ENCODE measurements at places on chromosomes 1 and 21. TPM values are rescaled to one million over a fixed set of nuclear protein-coding genes. Genes with fewer than 3 reads are reported as not detected.

DNA sequence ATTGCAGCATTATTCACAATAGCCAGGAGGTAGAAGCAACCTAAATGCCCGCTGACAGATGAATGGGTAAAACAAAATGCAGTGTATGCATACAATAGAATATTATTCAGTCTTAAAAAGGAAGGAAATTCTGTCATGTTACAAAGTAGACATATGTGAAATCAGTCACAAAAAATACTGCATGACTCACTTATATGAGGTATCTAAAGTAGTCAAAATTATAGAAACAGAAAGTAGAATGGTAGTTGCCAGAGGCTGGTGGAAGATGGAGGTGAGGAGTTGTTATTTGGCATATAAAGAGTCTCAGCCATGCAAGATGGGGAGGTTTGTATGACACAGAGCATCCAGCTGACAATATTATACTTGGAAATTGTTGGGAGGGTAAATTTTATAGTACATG lies 43.0 kb upstream of the EGLN1 start:
- DNase-seq: no peak

GRCh38 chr1:157073944-157074685 lies 25.5 kb downstream of the ETV3L start:
- peak; percentile 88 for DNase-seq

DNA sequence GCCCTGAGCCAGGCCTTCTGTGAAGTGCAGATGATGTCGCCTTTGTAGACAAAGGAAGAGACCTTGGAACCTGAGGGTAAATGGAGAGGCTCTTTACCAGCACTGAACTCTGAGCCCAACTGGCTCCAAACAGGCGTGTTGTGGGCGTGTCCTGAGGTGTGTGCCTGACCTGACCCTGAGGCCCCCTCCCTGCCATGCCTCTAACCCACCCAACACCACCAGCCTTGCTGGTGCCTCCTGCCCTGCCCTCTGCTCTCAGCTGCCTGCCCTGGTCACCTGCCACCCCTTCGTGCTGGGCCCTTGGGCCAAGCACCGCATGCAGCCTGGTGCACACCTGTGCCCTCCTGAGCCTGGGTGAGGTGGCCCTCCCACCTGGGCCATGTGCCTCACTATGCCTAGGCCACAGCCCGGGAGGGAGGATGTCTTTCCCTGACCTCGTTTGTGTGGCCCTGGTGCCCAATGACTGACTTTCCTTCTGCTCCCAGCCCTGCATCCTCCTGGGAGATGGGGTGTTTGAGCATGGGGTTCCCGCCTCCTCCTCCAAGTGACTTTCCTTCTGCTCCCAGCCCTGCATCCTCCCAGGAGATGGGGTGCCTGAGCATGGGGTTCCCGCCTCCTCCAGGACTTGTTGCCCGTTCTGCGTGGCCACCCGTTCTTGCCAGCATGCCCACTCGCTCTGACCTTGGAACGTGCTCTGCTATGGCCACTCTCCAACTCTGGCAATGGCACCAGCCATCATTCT lies 157.0 kb downstream of the PCBP3 start:
- no peak for DNase-seq

- no peak for DNase-seq
These were observed 17.2 kb upstream of the NCF2 start for GRCh38 chr1:183607322-183607980.

DNA sequence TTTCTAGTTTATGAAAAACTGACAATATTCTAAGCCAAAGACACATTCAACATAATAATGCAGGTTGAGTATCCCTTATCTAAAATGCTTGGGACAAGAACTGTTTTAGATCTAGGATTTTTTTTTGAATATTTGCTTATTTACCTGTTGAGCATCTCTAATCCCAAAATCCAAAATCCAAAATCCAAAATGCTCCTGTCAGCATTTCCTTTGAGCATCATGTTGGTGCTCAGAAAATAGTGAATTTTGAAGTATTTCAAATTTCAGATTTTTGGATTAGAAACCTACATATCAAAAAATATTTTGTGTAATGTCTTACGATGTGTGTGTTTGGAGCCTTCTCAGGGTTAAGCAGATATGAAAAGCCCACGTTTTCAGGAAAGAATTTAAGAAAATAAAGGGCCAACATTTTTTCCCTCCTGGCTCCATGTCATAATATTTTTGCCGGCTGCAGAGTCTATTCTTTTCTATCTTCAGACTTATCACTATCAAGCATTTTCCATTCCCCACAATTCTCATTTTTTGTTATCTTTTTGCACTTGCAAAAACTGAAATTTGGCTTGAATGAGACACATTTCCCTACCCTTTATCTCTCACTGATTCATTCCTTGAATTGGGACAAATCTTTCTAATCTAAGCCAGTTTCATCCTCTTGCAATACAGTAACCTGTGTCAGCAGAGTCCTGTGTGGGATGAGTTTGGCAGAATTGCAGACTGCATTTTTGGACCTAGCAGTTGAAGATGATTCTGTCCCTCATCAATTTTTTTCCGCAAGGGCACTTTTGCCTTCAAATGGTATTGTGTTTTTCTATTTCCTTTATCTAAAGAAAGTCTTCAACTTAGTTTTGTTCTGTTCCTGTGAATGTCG lies 233.9 kb downstream of the DISC1 start:
- no peak for DNase-seq

DNA sequence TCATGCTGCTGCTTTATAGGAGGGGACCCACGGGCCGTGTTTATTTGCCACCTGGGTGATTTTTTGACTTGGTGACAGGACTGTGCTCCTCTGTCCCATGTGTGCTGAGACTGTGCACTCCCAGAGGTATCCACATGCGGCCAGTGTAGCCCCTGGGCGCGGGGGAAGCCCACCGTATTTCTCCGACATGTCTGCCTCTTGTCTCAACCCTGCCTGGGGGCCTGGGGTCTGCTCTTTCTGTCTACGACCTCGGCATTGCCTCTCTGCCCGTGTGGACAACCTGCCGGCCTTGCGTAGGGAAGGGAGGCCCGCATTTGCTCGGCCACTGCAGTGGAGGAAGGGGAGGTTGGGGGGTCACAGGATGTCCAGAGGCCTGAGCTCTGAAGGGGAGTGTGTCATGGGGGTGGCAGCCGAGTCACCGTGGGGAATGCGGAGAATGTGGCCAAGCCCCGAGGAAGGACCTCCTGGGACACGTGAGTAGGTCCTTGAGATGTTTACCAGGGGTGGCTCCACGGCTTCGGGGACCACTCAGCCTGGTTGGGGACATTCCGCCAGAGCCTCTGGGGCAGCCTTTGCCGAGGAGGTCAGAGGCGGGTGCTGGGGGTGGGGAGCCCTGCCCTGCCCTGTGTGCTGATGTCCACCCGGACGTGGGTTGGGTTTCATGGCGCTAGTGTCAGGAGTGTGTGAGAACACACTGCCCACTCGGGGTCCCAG lies 11.0 kb downstream of the PRKCZ start:
- no peak for DNase-seq

GRCh38 chr1:63928186-63929105 lies 154.6 kb downstream of the ROR1 start:
- DNase-seq: no peak

Gene TBX19
- 2.7 TPM for total RNA-seq

Gene H6PD
- 67.8 TPM for total RNA-seq

Gene OR14A16
- 0.62 TPM for total RNA-seq

Gene MYBPH
- 0.16 TPM for total RNA-seq

Gene ADCY10
- 9.4 TPM for total RNA-seq

Data from testis (tissue), 5 donors.